Stimulated activated CD4-positive, alpha-beta T cell treated with anti-CD3 and anti-CD28 coated beads, TNF-alpha, amount 100 ng/mL, for 1 hour (primary cell): ENCODE measurements at places on chromosomes 13 and 19.

- no peak for DNase-seq
These were observed at the start of gene KLK8 for GRCh38 chr19:51001515-51001914. KLK8 (minus strand) TSS chr19:51001604; CDS start chr19:51001167, 437 bp downstream.

DNA sequence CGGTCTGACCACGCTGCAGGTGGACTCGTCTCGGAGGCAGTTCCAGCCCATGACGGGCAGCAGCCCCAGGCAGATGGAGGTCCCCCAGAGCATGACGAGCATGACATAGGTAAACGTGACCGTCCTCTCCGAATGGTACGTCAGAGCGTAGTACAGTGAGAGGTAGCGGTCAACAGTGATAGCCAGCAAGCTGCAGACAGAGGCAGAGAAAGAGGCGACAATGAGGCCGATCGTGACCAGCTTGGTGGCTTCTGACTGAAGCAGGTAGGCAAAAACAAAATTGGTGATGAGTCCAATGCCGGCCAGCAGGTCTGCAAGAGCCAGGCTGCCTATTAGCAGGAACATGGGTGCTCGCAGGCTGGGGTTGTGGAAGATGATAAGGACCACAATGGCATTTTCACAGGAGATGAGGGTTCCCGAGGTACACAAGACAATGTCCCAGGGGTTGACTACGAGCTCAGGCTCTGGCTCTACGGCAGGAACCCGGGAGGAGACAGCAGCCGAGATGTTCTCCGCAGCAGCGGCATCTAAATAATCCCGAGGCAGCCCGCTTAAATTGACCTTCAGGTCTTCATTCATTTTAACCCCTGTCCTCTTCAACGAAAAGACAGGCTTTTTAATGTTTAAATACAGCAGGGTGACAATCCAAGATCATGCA, 1.2 kb downstream of the GPR12 start:
- DNase-seq: no peak

DNA sequence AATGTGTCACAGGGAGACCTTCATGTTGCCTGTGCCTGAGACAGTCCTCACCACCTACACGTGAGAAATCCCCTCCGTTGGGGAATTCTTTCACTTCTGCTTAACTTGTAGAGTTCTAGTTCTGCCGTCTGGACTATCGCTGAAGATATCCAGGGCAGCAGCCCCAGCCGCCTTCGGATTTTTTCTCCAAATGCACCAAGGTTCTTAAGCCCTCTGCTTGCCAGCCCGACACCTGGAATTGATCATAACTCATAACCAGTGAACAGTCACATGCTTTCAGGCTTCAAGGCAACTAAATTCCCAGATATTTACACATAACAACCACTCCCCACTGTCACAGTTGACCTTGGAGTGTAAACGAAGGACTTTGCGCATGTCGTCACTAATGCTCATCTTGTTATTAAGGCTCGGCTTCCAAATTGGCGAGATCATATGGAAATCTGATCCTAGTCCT, 114.4 kb downstream of the RAB20 start:
- DNase-seq: no peak

GRCh38 chr19:43809762-43810696, 7.8 kb upstream of the LYPD5 start:
- no peak for DNase-seq

- DNase-seq: no peak
These were observed 50.0 kb upstream of the CALM3 start for GRCh38 chr19:46551164-46551563.

DNA sequence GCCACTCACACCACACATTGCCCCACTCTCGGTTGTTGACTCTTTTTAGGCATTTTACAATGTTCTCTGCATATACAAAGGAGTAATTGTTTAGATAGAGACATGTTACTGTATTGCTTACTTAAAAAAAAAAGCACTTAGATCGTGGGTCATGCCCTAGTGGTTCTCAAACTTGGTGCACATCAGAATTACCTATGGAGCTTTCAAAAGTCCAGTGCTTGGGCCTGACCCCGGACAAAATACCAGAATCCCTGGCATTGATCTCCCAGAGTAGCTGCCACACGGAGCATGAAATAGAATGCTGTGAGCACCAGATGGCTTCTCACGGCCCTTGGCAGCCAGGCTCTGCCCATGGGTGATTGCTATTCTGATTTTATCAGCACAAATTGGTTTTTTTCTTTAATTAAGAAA, 20.0 kb downstream of the ACP7 start:
- DNase-seq: no peak

DNA sequence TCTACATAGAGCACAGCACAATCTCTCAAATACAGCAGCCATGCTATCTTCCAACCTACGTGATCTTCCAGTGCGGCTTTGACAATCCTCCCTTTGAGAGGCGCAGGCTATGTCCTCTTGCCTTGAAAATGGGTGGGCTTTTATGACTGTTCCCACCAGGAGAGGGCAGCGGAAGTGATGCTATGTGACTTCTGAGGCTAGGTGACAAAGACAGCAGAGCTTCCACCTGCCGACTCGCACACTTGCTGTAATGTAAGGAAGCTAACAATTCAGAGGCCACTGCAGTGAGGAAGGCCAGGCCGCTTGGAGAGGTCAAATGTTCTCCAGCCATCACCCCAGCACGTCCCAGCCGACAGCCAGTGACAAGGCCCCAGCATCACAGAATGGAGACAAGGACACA, 65.8 kb downstream of the MRPL57 start:
- DNase-seq: no peak

GRCh38 chr19:15038294-15038693, 11.0 kb upstream of the CASP14 start:
- no peak for DNase-seq

GRCh38 chr13:68715651-68716050, 1392.0 kb upstream of the ATXN8OS start:
- no peak for DNase-seq

DNA sequence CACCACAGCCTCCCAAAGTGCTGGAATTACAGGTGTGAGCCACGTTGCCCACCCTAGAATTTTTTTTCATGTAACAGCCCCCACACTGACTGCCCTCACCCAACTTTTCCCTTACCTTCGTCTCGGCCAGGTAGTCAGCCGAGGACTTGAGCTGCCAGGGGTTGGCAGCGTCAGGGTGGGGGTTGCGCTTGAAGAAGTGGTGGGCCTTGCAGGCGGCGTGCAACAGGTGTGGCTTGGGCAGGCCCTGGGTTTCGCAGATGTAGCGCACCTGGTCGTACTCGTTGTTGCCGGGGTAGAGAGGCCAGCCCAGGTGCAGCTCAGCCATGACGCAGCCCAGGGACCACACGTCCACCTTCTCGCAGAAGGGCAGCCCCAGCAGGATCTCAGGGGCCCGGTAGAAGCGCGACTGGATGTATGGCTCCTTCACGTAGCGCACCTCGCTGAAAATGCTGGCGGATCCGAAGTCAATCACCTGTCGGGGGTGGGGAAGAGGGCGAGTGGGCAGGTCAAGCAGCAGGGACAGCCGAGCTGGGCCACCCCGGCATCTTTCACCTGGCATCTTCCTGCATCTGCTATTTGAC, 6.2 kb downstream of the HIPK4 start:
- DNase-seq: no peak

- DNase-seq: no peak
These were observed 927.0 kb downstream of the UQCRFS1 start for GRCh38 chr19:28285917-28286316.

GRCh38 chr13:112892426-112893206, 76.4 kb upstream of the MCF2L start:
- no peak for DNase-seq

- no peak for DNase-seq
These were observed 12.4 kb upstream of the SULT2B1 start for GRCh38 chr19:48539503-48540096.

GRCh38 chr19:29831686-29832085, 19.9 kb downstream of the CCNE1 start:
- no peak for DNase-seq

DNA sequence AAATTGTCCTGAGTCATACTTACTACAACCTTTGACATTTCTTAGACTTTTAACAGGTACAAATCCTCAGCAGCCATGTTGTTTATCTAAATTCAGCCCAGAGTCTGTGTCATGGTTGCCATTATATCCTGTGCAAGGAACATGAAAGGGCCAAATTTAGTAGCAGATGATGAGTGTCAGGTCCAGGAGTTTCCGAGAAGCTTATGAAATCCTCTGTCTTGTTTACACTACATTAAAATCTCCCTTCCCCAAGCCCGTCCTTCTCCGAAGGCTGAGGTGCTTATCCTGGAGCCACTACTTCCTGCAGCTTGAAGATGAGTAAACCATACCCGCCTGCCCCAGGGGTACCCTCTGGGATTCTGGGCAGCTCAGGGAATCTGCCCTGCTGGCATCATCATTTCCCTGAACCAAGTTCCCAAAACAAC, 102.6 kb upstream of the SERP2 start:
- DNase-seq: no peak

GRCh38 chr13:110294146-110294545, 12.8 kb downstream of the COL4A1 start:
- no peak for DNase-seq

DNA sequence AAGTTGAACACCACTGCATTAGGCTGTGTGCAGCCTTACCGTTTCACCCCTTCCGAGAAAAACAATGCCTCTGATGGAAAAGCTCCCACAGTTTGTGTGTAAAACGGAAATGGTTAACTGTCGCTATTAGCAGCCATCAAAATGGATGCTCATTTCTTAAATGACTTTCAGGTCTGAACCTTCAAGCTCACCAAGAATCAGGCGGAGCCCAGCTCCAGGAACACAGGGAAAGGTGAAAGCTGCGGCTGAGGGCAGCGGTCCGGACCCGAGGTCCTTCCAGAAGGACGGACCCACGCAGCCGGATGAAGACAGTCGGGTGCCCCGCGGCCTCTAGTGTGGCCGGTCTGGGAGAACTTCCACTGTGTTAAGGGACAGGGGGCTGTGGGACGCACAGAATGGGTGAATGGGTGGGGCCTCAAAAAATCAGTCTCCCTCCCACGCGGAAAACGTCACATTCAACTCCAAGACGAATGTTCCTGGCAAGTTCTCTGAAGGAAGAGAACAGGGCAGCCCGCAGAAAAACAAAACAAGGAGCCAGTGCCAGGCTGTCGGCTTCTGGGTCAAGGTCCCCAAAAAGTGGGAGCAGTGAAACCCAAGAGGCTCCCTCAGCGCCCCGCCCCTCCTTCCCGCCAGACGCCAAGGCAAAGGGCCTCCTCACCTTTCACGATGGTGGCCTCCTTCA, 4.9 kb downstream of the IRS2 start:
- DNase-seq: no peak

GRCh38 chr13:95138876-95139585, 162.2 kb downstream of the ABCC4 start:
- no peak for DNase-seq

DNA sequence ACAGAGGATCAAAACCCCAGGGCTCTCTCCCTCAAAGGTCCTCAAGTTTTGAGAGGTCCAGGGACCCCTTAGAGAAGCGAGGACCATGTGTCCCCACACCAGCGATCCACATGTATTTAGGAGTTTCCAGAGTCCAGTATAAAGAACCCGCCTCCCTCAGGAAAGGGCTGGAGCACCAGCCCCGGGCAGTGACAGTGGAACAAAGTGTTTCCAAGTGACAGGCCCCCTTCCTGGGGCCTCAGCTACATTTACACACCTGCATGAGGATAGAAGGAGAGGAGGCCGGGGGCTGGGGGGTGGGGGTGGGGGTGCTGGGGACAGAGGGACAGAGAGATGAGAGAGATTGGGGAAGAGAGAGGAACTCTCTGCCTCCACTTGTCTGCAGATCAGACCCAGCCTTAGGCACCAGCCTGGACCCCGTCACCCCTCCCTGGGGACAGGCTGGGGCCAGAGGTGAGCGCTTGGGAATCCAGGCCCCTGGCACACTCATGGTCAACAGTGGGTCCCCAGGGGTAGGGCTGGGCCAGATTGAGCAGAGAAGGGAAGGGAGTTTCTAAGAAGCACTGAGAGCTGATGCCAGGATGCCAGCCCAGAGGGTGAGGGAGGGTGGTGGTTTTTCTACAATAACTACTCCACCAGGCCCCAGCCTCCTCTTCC, 802 bp downstream of the BCAM start:
- DNase-seq: no peak

DNA sequence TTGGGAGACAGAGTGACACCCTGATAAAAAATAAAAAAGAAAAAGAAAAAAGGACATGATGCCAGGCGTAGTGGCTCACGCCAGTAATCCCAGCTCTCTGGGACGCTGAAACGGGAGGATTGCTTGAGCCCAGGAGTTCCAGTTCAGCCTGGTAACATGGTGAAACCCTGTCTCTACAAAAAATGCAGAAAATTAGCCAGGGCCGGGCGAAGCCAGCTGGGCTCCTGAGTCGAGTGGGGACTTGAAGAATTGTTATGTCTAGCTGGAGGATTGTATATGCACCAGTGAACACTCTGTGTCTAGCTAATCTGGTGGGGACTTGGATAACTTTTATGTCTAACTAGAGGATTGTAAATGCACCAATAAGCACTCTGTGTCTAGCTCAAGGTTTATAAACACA, 32.3 kb downstream of the TMPRSS9 start:
- no peak for DNase-seq

GRCh38 chr13:106468207-106468606, 67.3 kb downstream of the EFNB2 start:
- DNase-seq: no peak
